ENCODE measurements at places on chromosomes 1 and 21. TPM values are rescaled to one million over a fixed set of nuclear protein-coding genes. Genes with fewer than 3 reads are reported as not detected.

LCE1C gene
- total RNA-seq, result not detected

SELENBP1 gene
- total RNA-seq, result 9.2 TPM

GRCh38 chr1:111629190-111629954 lies 9.8 kb downstream of the RAP1A start:
- DNase-seq, result no peak

GRCh38 chr1:201906336-201906735 lies 17.6 kb downstream of the SHISA4 start:
- no peak for DNase-seq

DNA sequence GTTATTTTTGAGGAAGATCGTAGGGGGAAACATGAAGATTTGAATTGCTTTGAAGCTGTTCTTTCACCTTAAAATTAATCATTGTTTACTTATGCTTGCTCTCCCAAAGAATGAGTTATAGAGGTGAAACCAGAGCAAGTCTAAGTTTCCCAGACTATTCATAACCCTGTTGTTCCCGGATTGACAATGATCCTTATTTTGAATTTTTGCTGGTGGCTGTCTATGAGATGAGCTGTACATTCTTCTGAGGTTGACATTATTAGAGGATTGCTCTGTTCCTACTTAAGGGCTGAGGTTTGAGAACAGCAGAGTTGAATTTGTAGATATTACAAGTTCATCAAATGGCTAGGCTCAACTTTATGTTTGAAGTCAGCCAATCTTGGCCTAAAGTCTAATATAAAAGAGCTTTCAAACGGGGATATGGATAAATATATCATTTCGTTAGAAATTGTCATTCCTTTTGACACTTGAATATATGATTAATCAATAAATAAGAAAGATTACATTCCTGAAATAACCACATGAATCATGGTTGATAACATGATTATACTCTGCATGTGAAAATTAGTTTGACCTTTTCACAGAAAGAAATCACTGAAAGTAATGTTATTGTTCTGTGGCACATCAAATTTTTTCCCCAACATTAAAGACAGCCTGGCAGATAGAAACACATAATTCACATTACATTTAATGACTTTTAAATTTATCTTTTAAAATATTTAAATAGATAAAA lies 19.1 kb upstream of the PDE4B start:
- no peak for DNase-seq

DNA sequence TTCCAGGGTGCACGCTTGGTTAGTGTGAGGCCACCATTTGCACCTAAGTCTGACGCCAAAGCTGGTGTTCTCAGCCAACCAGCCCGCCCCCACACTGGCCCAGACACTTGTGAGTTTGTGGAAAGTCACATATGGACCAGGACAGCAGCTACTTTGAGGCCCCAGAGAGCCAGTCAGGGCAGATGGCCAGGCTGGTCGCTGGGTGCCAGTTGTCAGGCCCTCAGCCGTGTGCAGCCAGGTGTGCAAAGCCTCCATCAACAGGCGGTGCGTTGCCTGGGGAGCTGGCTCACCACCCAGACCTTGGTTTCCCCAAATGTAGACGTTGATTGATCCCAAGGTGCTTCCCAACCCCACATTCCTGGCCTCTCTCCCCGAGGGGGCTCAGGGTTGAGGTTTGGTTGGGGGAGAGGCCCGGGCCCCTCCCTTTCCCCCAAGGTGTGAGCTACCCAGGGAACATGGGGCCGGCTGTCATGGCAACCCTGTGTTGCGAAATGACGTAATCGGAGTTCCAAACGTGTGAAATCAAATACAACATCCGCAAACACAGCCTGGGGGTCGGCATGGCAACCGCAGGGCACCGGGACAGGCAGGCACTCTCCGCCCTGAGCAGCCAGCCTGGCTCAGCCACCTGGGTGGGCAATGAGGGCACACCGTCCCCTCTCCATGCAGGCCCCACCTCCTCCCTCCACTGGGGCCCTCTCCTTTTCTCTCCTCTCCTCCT lies 42.2 kb upstream of the WNT4 start:
- no peak for DNase-seq
